Fibroblast of skin of right biceps (primary cell): ENCODE measurements at places on chromosomes 13 and 19.

DNA sequence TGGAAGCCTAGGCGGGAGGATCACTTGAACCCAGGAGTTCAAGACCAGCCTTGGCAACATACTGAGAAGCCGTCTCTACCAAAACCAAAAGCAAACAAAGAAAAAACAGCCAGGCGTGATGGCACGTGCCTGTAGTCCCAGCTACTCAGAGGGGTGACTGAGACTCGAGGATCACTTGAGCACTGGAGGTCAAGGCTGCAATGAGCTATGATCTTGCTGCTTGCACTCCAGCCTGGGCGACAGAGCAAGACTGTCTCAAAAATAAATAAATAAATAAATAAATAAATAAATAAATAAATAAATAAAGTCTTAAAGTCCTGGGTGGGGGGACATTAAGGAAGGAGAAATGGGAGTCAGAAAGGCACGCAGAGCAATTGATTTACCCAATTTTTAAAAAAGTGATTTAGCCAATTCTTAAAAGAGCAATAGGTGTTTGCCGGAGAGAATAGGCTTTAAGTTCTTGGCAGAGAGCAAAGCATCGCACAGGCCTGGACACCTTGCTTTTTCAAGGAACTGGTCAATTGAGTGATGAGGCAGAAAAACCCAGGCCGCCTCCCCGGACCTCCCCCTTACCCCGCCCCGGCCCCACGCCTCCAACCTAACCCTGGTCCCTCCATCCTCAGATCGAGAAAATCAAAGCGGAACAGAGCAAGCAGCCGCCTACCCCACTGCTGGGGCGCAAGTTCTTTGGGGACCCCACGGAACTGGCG is 9.5 kb upstream of the SHKBP1 start:
- DNase-seq = no peak

DNA sequence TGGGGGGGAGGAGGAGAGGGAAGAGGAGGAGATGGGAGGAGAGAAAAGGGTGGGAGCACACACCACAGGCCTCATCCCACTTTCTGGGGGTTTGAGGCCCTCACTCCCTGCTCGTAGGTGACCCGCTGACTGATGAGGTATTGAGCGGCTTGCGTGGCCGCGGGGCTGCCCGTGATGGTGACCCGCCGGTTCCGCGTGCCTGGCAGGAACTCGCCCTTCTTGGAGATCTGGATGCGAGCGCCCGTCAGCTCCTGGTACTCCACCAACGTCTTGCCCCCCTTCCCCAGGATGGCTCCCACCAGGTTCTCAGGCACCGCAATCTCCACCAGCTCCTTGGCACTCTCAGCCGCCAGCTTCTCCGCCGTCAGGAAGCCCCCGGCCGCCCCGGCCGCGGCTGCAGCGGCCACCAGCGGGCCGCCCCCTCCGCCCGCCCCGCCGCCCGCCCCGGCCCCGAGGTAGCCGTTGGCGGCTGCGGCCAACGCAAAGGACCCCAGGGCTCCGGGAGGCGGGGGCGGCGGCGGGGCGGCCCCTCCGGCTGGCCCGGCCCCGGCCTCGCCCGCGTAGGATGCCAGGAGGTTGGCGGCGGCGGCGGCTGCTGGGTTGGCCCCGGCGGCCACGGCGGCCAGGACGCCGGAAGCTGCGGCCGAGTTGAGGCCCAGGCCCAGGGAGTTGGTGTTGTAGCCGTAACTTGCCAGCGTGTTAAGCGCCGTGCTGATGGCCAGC is 25.4 kb upstream of the NANOS2 start:
- no peak for DNase-seq

- no peak for DNase-seq
Observed at GRCh38 chr13:21894703-21895699, 224.1 kb downstream of the FGF9 start.

- peak; percentile 16 for DNase-seq
Observed at GRCh38 chr13:96780105-96780504, 214.2 kb downstream of the OXGR1 start.

- DNase-seq = no peak
Observed at GRCh38 chr13:74465271-74465670, 331.1 kb upstream of the KLF12 start.

DNA sequence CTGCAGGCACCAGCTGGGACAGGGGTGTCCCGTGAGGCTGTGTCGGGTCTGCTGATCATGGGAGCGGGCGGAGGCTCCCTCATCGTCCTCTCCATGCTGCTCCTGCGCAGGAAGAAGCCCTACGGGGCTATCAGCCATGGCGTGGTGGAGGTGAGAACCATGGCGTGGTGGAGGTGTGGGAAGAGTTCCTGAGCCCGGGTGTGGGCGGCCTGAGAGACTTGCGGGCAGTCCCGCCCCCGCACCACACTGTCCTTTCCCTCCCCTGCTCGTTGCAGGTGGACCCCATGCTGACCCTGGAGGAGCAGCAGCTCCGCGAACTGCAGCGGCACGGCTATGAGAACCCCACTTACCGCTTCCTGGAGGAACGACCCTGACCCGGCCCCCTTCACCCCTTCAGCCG is 10.7 kb downstream of the APLP1 start:
- DNase-seq = no peak

- no peak for DNase-seq
Observed at GRCh38 chr19:43589678-43590077, 6.3 kb downstream of the IRGQ start.

DNA sequence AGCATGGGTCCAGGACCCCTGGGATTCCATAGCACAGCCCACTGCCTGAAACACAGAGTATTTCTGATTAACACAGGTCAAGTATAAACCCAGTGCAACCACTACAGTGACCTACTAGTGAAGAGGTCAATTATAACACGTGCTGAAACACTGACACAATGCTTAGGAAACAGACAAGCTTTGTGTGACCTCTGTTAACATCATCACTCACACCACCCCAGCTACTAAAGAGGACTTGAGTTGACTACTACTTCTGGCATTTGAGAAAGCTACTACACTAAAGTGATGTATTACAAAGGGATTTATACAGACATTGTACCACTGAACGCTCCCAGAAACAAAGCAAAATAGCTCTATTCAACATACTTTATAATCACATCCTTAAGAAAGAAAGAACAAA is 1935.9 kb upstream of the PCDH20 start:
- DNase-seq = no peak

DNA sequence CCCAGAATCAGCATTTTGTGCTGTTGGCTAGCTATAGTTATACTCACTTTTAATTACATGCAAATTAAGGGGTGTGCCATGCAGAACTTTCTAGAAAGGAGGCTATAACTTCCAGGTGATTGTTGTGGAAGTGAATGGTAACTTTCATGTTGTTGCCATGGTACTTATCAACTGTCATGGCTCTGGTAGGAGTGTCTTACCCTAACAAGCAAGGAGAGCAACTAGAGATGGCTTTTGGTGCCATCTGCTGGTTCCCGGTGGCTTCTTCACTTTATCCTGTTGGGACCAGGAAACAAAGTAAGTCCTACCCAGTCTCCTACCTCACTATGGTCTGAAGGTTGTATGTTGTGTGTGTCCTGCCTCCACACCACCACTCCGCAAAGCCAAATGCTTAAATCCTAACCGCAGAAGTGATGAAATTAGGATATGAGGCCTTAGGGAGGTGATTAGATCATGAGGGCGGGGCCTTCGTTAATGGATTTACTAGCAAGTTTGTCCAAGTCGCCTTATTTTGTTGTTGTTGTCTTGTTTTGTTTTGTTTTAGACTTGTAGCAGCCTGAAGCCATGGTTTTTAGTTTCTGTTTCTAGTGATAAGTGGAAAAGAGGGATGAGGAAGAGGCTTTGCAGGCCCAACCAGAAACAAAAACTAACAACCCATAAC is 22.6 kb downstream of the FBXL12 start:
- peak; percentile 85 for DNase-seq

GRCh38 chr13:37132211-37132610 is 26.7 kb upstream of the CSNK1A1L start:
- DNase-seq = no peak

DNA sequence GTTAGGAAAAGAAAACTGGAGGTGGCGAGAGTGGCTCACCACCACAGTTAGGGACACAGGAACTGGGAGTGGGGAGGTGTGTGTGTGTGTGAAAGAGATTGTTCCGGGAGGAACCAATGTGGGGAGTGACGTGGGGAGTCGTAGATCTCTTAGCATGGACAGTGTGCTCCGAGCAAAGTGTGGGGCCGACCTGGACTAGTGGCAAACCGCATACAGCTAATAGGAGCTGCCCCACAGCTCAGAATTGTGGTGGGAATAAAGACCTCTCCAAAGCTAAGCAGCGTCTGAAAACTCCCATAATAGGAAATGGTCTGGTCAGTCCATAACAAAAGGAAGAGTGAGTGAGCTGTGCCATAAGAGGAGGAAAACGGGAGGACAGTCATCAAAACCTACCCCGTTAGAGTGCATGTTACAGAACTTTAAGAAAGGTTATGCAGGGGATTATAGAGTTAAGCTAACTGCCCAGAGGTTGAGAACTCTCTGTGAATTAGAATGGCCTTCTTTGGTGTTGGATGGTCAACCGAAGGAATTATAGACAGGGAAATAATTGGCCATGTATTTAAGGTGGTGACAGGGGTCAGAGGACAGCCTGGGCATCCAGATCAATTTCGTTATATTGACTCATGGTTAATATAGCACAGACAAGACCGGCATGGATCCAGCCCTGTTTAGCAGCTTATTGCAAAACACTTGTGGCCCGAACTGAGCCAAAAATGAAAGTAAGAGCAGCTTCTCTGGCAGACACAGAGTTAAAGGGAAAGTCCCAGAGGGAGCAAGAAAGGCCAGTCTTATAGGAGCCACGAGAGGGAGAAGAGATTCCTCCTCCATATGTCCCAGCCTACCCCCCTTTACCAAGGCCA is 8.9 kb upstream of the SLC15A1 start:
- peak; percentile 62 for DNase-seq

GRCh38 chr19:29687244-29687896 is 22.1 kb downstream of the PLEKHF1 start:
- peak; percentile 96 for DNase-seq

GRCh38 chr19:39937094-39937720 is 2.8 kb upstream of the FCGBP start:
- DNase-seq = no peak

GRCh38 chr13:44817131-44817671 is 172.1 kb downstream of the NUFIP1 start:
- DNase-seq = peak; percentile 64

DNA sequence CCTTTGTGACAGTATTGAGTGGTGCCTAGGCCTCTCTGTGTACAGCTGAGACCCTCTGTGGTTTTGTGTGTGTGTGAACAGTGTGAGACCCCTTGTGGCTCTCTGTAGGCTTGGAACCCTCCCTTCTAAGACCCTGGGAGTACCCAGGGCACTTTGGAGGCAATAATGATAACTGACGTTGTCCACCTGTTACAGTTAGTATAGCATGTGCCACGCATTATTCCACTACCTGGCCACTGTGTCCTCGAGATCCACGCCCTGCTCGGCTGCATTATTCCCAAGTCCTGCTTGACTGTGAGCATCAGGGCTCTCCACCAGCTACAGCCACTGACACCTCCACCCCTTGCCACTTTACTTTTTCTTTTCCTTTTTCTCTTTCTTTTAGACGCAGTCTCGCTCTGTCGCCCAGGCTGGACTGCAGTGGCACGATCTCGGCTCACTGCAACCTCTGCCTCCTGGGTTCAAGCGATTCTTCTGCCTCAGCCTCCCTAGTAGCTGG is 2.0 kb downstream of the GRAMD1A start:
- no peak for DNase-seq

GRCh38 chr13:59877933-59878332 is 285.8 kb downstream of the DIAPH3 start:
- DNase-seq = peak; percentile 71

DNA sequence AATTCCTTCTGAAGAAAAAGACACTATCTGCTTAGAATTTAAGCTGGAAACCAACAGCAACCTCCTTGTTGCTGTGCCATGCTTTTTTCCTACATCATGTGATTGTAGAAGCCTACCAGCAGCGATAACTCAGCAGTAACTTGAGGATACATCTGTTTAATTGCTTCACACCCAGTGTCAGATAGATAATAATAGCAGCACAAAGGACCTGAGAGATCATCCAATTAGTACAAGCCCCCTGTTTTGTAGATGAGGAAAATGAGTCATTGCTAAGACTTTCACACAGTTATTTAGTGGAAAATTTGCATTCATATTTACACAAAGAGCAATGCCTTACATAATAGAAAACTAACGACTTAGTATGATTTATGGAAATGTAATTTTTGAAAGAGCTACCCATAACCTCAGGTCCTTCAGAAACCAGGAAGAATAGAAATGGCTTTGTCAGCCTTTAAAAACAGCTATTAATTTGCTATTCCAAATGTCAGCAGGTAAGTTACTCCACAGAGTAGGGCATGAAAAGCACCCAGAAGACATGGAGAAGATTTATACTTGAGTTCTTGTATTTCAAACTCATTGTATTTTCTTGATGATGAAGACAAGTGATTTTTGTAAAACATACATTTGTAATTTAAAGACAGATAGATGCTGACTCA is 93.7 kb upstream of the SGCG start:
- no peak for DNase-seq

GRCh38 chr19:16205205-16206045 is 7.7 kb downstream of the AP1M1 start:
- no peak for DNase-seq

DNA sequence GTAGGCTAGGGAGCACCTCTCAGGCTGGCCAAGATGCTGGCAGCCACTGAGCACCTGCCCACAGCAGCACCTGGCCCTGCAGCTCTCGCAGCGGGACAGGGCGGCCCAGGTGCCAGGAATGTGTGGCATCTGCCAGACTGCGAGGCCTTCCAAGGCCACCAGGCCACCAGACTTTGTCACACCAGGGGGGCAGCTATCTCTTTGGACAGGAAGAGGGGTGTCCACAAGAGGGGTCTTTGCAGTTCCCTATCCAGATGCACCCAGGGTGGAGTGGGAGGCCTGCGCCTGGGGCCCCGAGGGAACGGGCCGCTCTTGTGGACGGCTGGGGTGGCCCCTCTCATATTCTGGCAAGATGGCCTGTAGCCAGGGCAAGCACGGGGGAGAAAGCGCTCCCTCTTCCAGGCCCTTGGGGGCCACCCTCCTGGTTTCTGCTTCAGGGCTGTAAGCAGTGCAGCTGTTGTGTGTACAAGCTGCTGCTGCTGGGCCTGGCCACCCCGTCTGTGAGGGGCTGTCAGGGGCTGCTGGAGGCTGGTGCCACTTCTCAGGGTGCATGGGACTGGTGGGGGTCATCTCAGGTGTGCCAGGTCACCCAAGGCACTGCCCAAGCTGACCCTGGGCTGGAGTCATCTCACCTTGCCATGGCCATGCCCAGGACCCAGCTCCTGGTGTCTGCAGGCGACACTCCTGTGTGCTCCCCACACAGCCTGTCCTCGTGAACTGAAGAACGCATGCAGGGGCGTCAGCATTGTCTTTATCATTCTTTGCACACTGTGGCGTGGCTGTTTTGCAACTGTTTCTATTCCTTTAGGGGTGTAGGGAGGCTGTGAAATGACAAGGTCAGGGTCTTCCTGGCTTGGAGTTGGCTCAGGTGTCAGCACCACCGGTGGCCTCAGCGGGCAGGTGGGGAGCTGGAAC is 1.8 kb downstream of the TEX29 start:
- DNase-seq = no peak

DNA sequence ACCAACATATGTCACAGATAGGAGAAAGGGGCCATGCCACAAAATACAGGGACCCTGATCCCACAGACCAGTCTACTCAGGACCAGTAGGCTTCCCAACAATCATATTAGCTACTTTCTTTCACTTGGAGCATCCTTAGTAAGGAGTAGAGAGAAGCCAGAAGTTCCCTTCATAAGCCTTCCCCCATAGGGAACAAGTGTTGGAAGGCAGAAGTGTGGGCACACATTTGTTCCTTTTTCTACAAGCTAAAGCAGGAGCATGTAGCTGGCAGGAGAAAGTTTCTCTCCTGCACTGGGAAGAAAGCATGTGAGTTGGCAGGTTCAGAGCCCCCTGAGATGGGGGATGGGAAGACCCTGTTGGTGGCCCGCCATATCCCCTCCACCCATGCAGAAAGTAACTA is 165.4 kb downstream of the KCTD12 start:
- no peak for DNase-seq
